ENCODE measurements at places on chromosomes 7 and 10. TPM values are rescaled to one million over a fixed set of nuclear protein-coding genes. Genes with fewer than 3 reads are reported as not detected.

The TFPI2 gene
- not detected for total RNA-seq

The CALCR gene
- total RNA-seq: not detected

The JAKMIP3 gene
- 0.83 TPM for total RNA-seq

The CAV2 gene
- total RNA-seq: not detected

The TAS2R4 gene
- 0.73 TPM for total RNA-seq

The EPDR1 gene
- total RNA-seq: 0.18 TPM

The CCDC6 gene
- total RNA-seq: 22.6 TPM

The ANXA8L1 gene
- total RNA-seq: 0.45 TPM

The HELLS gene
- total RNA-seq: 95.3 TPM

The NRAP gene
- not detected for total RNA-seq

- H3K27ac ChIP-seq: no peak overlapping the region
- no peaks in the 10 kb centered on the region for H3K27me3 ChIP-seq
- no peaks in the 10 kb centered on the region for H3K36me3 ChIP-seq
- no peak overlapping the region for H3K4me3 ChIP-seq
Measured at GRCh38 chr7:159210581-159211235, 66.0 kb upstream of the VIPR2 start.

- no peaks in the 10 kb centered on the region for H3K36me3 ChIP-seq
- H3K27ac ChIP-seq: no peak overlapping the region
- no peak for DNase-seq
- H3K4me3 ChIP-seq: no peak overlapping the region
- peaks cover 6% of the 10 kb centered on the region for H3K4me1 ChIP-seq
- H3K27me3 ChIP-seq: peaks cover 20% of the 10 kb centered on the region
Measured at GRCh38 chr7:8221567-8221966, 40.4 kb downstream of the ICA1 start.

- no peak overlapping the region for H3K27ac ChIP-seq
- no peak overlapping the region for H3K4me3 ChIP-seq
- no peak for DNase-seq
- H3K36me3 ChIP-seq: no peaks in the 10 kb centered on the region
- H3K4me1 ChIP-seq: no peaks in the 10 kb centered on the region
Measured at GRCh38 chr10:111129363-111129762, 52.5 kb downstream of the ADRA2A start.

DNA sequence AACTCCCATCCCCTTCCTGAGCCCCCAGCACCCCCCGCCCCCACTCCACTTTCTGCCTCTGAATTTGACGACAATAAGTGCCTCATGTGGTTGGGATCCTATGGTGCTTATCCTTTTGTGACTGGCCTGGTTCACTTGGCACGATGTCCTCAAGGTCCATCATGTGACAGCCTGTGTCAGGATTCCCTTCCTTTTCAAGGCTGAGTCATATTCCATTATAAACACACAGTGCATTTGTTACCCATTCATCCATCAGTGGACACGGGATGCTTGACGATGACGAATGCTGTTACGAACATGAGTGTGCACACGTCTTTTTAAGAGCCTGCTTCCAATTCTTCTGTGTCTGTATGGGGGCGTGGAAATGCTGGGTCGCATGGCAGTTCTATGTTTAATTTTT is 26.7 kb downstream of the SHH start:
- peaks cover 20% of the 10 kb centered on the region for H3K36me3 ChIP-seq
- peaks cover 11% of the 10 kb centered on the region for H3K27me3 ChIP-seq
- no peak overlapping the region for H3K4me3 ChIP-seq
- DNase-seq: no peak
- no peak overlapping the region for H3K27ac ChIP-seq

- H3K4me1 ChIP-seq: no peaks in the 10 kb centered on the region
- no peak overlapping the region for H3K4me3 ChIP-seq
- H3K27me3 ChIP-seq: peaks cover 2% of the 10 kb centered on the region
- H3K36me3 ChIP-seq: no peaks in the 10 kb centered on the region
- no peak overlapping the region for H3K27ac ChIP-seq
Measured at GRCh38 chr7:47816647-47817046, 131.6 kb downstream of the PKD1L1 start.

GRCh38 chr7:11217848-11218565 is 244.3 kb downstream of the PHF14 start:
- no peaks in the 10 kb centered on the region for H3K36me3 ChIP-seq
- H3K4me3 ChIP-seq: no peak overlapping the region
- no peak overlapping the region for H3K27ac ChIP-seq
- DNase-seq: no peak
- peaks cover 2% of the 10 kb centered on the region for H3K4me1 ChIP-seq

DNA sequence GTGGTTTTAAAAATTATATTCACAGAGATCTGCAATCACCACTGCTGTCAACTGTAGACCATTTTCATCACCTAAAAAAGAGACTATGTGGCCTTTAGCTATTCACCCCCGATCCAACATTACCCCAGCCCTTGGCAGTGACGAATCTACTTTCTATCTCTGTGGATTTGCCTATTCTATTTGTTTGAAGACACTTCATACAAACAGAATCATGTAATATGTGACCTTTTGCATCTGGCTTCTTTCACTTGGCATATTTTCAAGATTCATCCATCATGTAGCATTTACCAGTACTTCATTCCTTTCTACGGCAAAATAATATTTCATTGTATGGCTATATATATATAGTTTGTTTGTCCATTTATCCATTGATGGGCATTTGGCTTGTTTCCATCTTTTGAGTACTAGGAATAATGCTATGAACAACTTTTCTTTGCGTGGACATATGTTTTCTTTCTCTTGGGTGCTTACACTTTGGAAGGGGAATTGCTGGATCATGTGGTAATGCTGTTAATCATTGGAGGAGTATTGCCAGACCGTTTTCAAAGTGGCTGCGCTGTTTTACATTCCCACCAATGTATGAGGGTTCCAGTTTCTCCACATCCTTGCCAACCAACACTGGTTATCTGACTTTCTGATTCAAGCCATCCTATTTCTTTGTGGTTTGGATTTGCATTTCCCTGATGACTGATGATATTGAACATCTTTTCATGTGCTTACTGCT is 22.3 kb downstream of the ADAMTS14 start:
- H3K4me1 ChIP-seq: no peaks in the 10 kb centered on the region
- H3K27me3 ChIP-seq: peaks cover 3% of the 10 kb centered on the region
- H3K27ac ChIP-seq: no peak overlapping the region
- H3K36me3 ChIP-seq: no peaks in the 10 kb centered on the region
- H3K4me3 ChIP-seq: no peak overlapping the region

DNA sequence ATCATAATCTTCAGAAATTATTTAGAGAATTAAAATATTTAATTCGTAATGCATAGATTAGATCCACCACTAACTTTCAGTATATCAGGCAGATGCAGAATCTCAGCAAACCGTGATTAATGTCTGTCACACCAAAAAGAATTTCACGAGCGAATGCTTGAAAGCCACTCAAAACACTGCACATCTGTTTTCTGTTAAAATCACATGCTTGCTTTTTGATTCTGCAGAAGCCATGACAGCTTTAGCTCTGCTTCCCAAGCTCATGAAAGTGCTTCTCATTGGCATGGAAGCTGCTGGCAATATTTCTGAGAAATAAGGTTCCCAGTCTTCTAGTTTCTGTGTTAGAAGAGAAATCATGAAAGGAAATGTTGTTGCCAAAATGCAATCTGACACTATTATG is 837.8 kb upstream of the LRRN3 start:
- no peaks in the 10 kb centered on the region for H3K36me3 ChIP-seq
- no peaks in the 10 kb centered on the region for H3K4me1 ChIP-seq

DNA sequence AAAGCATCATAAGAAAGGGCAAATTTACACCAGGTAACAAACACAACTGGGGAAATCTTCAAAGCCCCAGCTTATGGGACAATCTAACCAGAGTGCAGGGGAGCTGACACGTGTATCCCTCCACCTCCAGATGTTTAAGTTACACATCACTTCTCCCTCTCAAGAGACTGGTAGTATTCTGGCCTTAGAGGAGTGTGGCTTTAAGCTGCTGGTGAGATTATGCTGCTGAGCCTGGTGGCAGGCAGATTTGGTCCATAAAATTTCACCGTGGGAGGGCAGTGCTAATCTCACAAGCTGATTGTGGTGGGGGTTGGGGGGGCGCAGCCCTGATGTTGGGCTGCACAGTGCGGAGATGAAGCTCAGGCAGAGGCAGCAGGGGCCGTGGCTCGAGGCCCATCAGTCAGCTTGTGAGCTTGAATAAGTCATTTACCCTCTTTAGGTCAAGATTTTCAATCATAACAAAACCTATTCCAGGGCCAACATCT is 431.0 kb upstream of the GALNT17 start:
- no peaks in the 10 kb centered on the region for H3K36me3 ChIP-seq
- H3K4me3 ChIP-seq: no peak overlapping the region
- no peak overlapping the region for H3K27ac ChIP-seq
- peaks cover 13% of the 10 kb centered on the region for H3K4me1 ChIP-seq
- H3K27me3 ChIP-seq: peaks cover 14% of the 10 kb centered on the region

DNA sequence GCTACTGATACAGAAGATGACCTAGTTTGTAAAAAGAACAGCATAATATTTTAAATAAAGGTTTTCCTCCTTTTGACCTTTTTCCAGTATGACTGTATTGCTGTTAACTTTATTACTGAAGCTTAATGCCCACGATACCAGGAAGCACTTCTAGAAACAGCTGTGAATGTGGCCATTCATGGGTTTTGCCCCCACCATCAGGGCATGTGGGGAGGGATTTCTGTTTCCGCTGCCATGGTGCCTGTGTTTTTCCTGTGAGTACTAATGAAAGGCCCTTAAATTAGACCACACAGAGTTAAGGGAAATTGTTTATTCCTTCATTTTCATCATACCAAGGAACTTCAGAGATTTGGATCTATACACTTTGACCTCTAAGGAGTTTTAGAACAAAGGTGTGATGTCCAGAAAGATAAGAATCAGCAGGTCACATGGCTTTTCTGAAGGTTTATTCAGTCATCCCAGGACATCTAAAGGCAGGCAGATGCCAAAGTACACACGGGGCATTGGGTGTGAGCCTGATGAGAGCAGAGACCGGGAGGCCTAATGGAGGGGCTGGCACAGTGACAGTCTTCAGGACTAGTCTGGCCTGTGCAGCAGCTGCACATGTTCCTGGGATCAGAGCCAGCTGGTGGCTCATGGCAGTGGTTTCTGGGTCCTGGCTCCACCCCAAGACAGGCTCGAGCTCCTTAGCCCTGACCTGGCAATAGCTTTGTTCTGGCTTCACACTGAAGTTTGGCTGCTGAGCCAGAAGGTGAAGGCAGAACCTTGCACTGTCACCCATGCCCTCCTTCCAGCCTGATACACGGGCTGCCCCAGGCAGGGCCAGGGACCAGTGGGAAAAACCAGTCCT is 190.9 kb downstream of the REEP3 start:
- H3K27me3 ChIP-seq: peaks cover 2% of the 10 kb centered on the region
- H3K4me3 ChIP-seq: no peak overlapping the region
- H3K4me1 ChIP-seq: peaks cover 16% of the 10 kb centered on the region
- H3K27ac ChIP-seq: no peak overlapping the region
- H3K36me3 ChIP-seq: peaks cover 3% of the 10 kb centered on the region

- DNase-seq: no peak
- H3K4me1 ChIP-seq: peaks cover 6% of the 10 kb centered on the region
- no peaks in the 10 kb centered on the region for H3K27me3 ChIP-seq
- no peak overlapping the region for H3K4me3 ChIP-seq
Measured at GRCh38 chr7:34277016-34277802, 371.9 kb downstream of the BMPER start.

DNA sequence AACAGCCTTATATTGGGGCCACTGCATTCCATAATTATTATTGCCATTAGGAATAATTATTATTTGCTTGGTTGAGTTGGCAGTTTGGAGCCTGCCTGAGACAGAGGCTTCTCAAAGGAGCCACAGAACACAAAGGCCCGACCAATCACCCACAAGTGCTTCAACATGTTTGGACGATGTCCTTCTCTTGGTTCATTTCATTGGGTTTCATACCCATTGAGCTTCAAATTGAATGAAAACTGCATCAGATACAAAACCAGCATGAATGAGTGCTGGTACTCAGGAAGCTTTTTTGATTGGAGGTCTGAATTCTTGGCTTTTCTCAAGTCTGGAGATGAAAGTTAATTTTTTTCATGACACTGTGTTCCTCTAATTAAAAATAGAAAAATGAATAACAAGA is 168.3 kb downstream of the CREB5 start:
- H3K27ac ChIP-seq: no peak overlapping the region
- H3K27me3 ChIP-seq: no peaks in the 10 kb centered on the region

DNA sequence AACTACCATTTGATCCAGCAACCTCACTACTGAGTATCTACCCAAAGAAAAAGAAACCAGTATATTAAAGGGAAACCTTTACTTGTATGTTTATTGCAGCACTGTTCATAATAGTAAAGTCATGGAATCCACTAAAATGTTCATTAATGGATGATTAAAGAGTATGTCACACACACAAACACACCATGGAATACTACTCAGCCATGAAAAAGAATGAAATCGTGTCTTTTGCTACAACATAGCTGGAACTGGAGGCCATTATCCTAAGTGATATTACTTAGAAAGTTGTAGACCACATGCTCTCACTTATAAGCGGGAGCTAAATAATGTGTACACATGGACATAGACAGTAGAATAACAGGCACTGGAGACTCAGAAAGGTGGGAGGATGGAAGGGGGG is 203.0 kb upstream of the SLC26A5 start:
- no peak overlapping the region for H3K4me3 ChIP-seq
- H3K36me3 ChIP-seq: no peaks in the 10 kb centered on the region
- DNase-seq: no peak
- H3K27me3 ChIP-seq: no peaks in the 10 kb centered on the region

DNA sequence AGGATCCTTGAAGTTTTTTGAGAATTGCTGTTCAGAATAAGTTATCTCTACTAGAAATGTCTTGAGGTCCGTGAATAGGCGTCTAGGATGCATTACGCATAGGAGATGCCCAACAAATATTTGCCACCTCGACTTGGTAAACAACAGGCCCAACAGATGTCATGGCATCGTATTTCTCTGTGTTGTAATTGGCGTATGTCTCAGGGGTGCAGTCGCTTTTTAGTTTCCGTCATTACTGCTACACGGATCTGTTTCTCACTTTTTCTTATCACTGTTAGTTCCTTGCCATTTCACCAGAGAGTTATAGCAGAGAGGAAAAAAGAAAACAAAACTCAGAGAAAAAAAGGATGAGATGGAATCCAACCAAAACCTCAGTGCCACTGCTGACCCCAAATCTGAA is 73.0 kb upstream of the SFMBT2 start:
- no peak for DNase-seq
- H3K27ac ChIP-seq: peak overlapping the region; percentile 97
- H3K4me1 ChIP-seq: peaks cover 73% of the 10 kb centered on the region
- no peaks in the 10 kb centered on the region for H3K27me3 ChIP-seq

DNA sequence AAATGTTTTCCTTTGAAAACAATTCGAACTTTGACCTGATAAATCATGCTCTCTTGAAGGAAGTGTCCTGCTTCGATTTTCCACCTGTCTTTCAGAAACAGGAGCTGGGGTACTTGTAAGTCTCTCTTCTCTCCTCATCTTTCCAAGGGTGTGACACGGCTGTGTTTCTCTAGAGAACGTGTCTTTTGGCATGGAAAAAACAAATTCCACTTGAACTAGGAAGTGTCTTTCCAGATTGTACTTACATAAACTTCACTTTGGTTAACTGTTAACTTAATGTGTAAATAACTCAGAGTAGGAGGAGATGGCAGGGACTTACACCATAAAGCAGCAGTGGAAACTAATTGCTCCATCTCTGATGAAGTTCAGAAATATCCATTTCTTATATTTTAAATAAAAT is 4.2 kb upstream of the CALCR start:
- peaks cover 26% of the 10 kb centered on the region for H3K27me3 ChIP-seq
- H3K36me3 ChIP-seq: no peaks in the 10 kb centered on the region
- no peak for DNase-seq
- no peak overlapping the region for H3K27ac ChIP-seq
- H3K4me3 ChIP-seq: no peak overlapping the region

All from activated CD4-positive, alpha-beta memory T cell treated with anti-CD3 and anti-CD28 coated beads, Interleukin-2, amount 10 ng/mL, durations not matched to agents 7 days and 5 days (primary cell).